ENCODE measurements at places on chromosomes 7 and 10.
A peak's percentile ranks its signal among the peaks of the same experiment; 100 is the strongest.

- no peak for DNase-seq
Measured at GRCh38 chr7:152140560-152140959, 115.1 kb downstream of the GALNT11 start.

- DNase-seq = no peak
Measured at GRCh38 chr10:69749178-69750010, 52.3 kb upstream of the COL13A1 start.

GRCh38 chr7:26550492-26550891 lies 258.8 kb downstream of the SNX10 start:
- no peak for DNase-seq

- no peak for DNase-seq
Measured at GRCh38 chr10:34587680-34588019, 227.4 kb downstream of the PARD3 start.

GRCh38 chr10:49614242-49615198 lies 683 bp downstream of the CHAT start:
- no peak for DNase-seq

GRCh38 chr7:38323156-38323555 lies 49.7 kb upstream of the TARP start:
- DNase-seq = no peak

GRCh38 chr10:6008497-6009142 lies 31.3 kb upstream of the IL15RA start:
- no peak for DNase-seq

GRCh38 chr10:92419740-92420545 lies 129.0 kb downstream of the MARCHF5 start:
- no peak for DNase-seq

DNA sequence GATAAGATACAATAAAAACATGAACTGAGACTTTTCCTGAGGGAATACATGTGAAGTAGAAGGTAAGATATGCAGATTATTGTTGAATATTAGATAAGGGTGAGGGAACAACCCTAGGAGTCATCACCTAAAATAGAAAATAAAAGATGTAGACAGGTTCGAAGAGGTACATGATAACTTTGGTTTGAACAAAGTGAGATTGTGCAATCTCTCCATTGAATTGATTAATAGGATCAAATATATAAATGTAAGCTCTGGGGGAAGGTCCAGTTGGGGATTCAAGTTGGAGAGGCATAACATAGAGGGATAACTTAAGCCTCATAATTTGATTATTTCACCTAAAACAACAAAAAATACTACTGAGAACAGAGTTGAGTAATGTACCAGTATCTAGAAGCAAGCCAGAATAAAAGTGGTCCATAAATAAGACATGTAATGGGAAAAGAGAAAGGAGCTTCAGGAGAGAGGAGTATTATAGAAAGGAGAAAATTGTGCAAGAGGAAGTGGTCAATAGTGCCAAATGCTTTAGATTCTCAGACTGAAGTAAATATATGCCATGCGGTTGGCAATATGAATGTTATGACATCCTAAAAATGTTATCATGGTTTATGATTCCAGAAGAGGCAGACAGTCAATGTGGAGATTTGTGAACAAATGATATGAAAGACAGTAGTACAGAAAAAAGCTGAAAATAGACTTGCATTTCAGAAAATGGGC lies 282.3 kb upstream of the CHRM2 start:
- no peak for DNase-seq

DNA sequence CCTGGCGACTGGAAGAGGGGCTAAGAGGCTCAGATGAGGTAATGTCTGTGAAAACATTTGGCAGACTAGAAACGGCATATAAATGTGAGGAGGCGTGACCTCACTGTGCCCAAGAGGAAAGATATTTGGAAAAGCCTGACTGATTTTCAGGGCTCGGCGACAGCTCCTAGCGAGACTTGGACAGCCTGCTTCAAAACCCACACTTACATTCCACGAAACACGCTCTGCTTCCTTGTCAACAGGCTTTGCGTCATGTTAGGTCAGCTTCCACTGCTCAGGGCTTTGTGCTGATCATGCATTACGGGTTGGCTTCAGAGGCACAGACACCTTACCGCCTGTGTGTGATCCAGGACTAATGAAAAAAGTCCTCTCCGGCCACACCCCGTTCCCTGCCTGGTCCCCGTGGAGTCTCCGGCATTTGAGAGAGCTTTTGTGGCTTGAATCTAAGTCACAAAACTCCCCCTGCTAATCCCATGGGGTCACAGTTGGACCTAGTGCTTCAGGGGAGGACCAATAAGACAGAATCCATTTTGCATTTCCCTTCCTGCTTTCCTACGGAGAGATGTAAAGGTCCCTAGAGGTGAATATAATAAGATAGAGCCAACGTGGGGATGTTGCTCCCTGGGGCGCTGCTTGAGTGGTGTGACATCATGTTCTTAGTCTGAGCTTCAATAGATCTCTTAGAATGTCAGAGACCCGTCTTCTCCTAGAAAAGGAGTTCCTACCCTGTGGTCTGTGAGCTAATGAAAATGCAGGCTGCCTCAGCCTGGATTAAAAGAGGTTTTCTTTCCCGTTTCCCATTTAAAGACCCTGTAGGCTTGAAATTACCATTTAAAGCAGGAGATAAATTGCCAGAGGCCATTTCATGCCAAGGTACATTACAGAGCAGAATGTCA lies 25.5 kb downstream of the FGFBP3 start:
- peak; percentile 47 for DNase-seq

GRCh38 chr10:73480158-73480557 lies 15.7 kb downstream of the PPP3CB start:
- no peak for DNase-seq

DNA sequence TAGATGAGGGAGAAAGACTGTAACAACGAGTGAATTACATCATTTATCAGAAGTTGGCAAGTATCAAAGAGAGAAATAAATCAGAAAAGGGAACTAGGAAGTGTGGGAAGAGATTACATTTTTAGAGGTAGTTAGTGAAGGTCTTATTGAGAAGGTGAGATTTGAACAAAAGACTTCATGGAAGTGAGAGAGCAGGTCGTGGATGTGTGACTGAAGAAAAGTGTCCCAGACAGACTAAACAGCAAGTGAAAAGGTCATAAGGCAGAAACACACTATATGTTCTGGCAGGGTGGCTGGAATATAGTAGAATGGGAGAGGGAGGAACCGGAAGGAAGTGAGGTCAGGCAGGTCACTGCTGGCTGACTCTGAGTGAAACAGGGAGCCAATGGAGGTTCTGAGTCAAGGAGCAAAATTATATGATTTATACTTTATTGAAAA lies 35.7 kb upstream of the RHOBTB1 start:
- no peak for DNase-seq

DNA sequence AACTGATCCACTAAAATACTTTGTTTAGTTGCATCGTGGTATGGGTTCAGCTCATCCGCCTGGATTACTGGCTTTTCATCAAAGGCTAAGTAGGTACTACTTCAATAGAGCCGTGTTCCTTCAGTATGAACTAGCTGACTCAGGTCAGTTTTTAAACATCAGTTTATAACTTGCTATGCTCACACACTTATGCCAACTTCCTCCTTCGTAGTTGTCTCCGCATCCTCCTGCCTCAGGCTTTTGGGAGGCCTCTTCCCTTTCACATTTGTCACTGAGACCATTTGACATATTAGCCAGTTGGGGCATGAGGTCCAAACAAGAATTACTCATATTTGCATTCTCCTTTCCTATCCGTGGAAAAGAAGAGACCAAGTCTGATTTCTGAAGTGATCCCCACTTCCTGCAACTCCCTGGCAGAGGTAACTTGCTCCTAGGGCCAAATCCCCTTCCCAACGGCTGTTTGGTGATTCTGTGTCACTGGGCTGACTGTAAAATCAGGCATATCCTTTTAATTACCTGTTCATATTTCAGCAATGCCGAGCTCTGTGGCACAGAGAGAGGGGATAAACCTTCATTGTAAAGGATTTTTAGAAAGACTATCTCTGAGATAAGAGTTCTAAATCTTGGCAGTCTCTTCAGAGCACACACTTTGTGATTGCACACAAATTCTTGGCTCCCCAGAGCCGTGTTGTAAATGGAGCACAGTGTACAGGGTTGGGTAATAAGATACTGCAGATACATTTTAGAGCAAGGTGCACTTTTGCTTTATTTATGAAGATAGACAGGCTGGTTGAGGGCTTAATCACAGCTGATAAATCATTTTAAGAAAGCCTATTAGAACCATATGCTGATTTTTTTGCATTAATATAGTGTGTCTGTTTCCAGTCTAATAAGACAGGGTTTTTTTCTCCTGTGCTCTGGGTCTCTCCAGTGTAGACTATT lies 108.0 kb downstream of the CREB5 start:
- DNase-seq = no peak

- DNase-seq = no peak
Measured at GRCh38 chr10:50990568-50991455, 83.5 kb upstream of the PRKG1 start.

DNA sequence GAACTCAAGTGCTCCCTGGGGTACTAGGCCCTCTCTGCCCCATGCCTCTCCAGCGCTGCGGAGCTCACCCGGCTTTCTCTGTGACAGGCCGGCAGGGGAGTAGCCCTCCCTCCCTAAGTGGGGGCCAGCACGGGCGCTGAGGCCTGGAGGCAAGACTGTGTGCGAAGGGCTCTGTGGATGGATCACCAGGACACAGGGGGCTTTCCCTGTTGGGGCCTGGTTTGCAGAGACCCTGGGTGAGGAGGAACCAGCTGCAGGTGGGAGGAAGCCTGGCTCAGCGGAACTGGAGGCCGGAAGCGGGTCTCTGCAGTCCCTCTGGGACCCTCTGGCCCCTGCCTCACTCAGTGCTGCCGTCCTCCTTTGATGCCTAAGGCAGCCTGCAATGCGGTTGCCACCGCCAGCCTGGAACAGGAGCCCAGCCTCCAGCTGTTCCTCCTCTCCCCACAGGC lies 106.0 kb downstream of the CYTH3 start:
- DNase-seq = no peak

GRCh38 chr7:92636018-92636560 lies 45.9 kb upstream of the FAM133B start:
- DNase-seq = no peak

DNA sequence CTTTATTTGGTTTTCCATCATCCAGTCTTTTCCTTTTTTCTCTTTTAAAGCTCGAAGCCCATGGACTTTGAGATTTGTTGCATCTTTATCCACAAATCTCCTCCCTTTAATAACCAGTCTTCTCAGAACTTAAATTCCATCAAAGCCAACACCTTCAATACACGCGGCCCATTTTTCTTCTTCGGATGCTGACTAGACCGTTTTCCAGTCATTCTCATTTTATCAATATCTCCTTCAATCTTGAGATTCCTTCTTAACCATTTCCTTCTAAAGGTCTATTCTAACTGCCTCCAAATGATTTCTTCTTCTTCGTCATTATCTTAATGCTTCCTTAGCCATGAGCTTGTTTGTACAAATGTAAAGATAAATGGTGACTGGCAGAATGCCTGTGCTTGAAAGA lies 173.5 kb downstream of the BAMBI start:
- DNase-seq = no peak

GRCh38 chr7:139639563-139639962 lies 116.1 kb downstream of the CLEC2L start:
- DNase-seq = no peak

- no peak for DNase-seq
Measured at GRCh38 chr10:69332278-69333010, 54.1 kb downstream of the HK1 start.

GRCh38 chr10:127402596-127403409 lies 146.3 kb upstream of the NPS start:
- DNase-seq = no peak

- no peak for DNase-seq
Measured at GRCh38 chr10:121378251-121378801, 219.9 kb downstream of the FGFR2 start.

DNA sequence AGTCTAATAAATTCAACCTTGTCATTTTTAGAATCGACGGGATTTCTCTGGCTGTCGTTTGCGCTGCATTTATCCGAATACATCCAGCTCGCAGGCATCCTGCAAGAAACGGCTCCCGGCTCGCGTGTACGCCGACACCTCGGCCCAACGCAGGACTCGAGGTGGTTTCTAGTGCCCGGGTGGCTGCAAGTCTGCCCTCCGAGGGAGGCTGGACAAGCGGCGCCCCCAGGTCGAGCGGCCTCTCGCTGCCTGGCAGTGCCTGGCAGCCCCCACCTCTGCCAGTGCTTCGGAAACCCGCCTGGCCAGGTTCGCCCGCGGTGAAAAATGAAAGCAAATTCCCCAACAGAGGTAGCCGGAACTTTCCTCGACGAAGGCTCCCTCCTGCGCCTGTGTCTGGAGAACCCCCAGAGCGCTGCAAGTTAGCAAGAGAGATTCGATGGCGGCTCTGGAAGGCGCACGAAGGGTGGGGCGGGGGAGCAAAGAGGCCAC lies 5.7 kb upstream of the ZNF503 start:
- DNase-seq = no peak

DNA sequence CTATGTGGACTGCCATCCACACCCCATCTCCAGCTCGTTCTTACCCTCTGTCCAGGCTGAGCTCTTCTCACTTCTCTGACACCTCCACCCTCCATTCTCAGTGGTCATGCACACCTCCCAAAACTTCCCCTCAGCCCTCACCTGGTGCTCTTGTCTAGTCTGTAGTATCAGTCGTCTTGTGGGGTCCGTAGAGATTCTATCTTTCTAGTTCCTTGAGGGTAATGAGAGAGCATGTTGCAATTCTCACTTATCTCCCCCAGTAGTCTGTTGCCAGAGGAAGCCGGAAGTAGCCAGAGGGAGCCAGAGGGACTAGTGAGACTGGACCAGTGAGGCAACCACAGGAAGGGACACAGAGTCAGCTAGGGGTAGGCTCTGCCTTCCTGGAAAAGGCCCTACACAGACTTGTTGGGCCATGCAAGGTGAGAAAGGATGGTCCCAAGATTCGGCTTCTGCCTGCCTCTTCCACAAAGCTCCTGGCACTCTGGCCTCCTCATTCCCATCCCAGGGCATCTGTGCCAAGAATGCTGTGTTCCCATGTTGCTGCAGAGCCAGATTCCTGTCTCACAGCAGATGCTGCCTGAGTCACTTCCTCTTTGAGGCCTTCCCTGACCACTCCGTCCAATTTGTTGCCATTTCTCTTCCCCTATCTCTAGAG lies 50.6 kb upstream of the DUSP5 start:
- no peak for DNase-seq
